ENCODE measurements at places on chromosomes 11 and 22.

DNA sequence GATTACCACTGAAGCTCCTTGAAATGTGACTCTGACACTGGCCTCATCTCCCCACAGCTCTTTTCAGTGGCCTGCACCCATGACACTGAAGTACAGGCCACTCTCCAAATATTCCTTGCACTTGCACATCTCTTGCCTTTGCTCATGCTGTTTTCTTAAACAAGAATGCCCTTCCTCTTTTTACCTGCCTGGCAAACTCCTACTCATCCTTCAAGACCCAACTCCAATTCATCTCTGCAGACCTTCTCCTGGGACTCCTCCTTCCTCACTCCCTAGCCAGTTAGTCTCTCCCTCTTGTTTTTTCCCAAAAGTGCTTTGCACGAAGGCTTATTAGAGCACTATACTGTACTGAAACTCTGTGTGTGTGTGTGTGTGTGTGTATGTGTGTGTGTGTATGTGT is 2.6 kb downstream of the KCNE3 start:
- no peaks in the 10 kb centered on the region for H3K27me3 ChIP-seq
- no peak overlapping the region for H3K4me3 ChIP-seq
- no peak for DNase-seq
- no peaks in the 10 kb centered on the region for H3K4me1 ChIP-seq

DNA sequence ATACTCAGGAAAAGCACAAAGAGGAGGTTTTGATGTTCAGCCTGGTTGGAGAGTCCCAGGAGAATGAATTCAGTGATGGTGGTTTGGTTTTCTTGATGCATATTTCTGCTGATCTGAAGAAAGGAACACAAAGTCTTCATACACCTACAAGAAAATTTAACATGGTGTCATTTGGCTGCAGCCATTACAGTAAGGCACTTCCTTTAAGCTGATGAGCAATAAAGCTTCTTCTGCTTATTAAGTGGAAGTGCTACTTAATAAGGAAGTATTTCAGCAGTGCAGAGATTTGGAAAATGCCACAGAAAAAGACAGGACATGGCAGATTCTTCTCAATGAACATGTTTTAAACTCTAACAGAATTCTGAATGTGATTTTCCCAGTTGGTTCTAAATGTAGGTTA is at the start of gene OR1S2:
TSS of gene OR1S2 (minus strand) at position 101 of the 400 bp plus-strand sequence. CDS start at position 101, 0 bp downstream.
- H3K27ac ChIP-seq, result no peak within 1 kb of the TSS
- H3K27me3 ChIP-seq, result no peaks in the 10 kb centered on the region
- no peaks in the 10 kb centered on the region for H3K36me3 ChIP-seq
- no peak for DNase-seq
- H3K4me1 ChIP-seq, result no peaks in the 10 kb centered on the region

GRCh38 chr22:37310815-37311595 is 28.7 kb downstream of the CYTH4 start:
- H3K4me1 ChIP-seq, result no peaks in the 10 kb centered on the region
- no peak overlapping the region for H3K4me3 ChIP-seq
- no peak overlapping the region for H3K27ac ChIP-seq
- H3K27me3 ChIP-seq, result no peaks in the 10 kb centered on the region
- DNase-seq, result no peak
- H3K36me3 ChIP-seq, result no peaks in the 10 kb centered on the region

DNA sequence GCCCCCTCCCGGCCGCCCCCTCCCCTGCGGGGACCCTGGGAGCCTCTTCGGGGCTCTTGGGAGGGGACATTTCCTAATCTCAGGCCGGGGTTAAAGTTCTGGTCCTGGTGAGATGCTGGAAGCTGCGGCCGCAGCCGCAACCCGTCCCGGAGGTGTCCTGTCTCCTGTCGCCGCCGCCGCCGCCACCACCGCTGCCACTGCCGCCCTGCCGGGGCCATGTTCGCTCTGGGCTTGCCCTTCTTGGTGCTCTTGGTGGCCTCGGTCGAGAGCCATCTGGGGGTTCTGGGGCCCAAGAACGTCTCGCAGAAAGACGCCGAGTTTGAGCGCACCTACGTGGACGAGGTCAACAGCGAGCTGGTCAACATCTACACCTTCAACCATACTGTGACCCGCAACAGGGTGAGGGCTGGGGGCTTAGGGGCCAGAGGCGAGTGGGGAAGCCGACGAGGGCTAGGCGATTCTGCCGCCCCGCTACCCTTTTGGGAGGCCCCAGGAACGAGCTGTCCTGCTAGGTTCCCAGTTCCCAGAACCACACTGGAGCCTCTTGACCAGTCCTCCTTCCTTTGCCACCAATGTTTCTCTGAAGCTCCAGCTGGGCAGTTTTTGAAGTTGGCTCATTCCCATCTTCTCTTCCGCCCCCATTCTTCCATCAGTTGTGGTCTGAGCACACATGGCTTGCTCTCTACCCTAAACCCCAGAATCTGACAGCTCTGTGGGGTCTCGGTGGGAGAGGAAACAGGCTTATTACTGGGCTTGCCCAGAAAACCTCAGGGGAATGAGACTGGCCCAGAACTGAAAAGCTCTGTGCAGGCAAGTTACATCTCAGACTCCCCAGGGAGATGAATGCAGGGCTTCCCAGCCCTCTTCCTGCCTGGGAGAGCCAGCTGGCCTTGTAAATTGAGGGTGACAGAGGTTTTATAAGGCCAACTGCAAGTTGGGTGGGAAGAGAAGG is 781 bp downstream of the SIDT2 start:
- H3K27me3 ChIP-seq, result no peaks in the 10 kb centered on the region
- H3K4me1 ChIP-seq, result no peaks in the 10 kb centered on the region
- H3K4me3 ChIP-seq, result peak overlapping the region; percentile 93
- DNase-seq, result peak; percentile 58
- H3K27ac ChIP-seq, result peak overlapping the region; percentile 95
- H3K36me3 ChIP-seq, result no peaks in the 10 kb centered on the region

- no peak overlapping the region for H3K27ac ChIP-seq
- H3K4me1 ChIP-seq, result no peaks in the 10 kb centered on the region
- H3K4me3 ChIP-seq, result no peak overlapping the region
- no peaks in the 10 kb centered on the region for H3K36me3 ChIP-seq
Measured at GRCh38 chr22:43666457-43666856, 145.6 kb downstream of the EFCAB6 start.

DNA sequence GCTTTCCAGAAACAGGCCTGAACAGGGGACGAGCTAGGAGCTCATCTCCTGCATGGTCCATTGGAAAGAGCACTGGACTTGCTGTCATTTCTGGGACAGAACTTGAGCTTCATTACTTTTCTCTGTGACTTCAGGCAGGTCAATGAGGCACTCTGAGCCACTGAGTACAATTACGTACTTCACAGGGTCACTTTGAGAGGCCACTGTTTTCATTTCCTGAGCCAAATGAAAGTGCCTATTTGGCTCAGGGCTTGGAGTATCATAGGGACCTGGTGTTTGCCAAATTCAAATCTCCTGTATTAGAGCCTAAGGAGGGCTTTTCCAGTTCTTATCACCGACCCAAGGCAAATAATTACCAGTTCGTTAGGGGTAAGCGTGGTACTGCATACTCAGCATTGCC is 319.3 kb downstream of the CADM1 start:
- no peak overlapping the region for H3K4me3 ChIP-seq
- no peaks in the 10 kb centered on the region for H3K36me3 ChIP-seq
- no peak for DNase-seq
- H3K27me3 ChIP-seq, result no peaks in the 10 kb centered on the region
- no peak overlapping the region for H3K27ac ChIP-seq
- H3K4me1 ChIP-seq, result no peaks in the 10 kb centered on the region

DNA sequence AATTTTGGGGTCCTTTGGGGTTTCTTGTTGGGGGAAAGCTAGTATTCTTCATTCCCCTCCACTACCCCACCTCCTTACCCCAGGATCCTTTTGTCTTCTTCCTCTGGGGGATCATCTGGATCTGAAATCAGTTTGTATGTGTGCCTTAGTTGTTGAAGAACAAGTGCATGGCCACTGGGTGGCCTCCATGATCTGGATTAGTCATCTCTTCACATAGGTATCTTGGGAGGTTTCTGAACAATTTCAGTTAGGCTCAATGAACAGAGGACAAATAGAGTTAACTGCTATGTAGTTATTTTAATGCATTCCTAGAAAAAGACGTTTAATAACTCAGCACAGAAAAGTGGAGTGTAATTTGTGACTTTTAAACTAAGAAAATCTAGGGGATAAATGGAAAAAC is 7.1 kb upstream of the VWA5A start:
- no peak overlapping the region for H3K27ac ChIP-seq
- no peaks in the 10 kb centered on the region for H3K4me1 ChIP-seq
- no peak for DNase-seq
- H3K27me3 ChIP-seq, result no peaks in the 10 kb centered on the region
- H3K36me3 ChIP-seq, result no peaks in the 10 kb centered on the region

DNA sequence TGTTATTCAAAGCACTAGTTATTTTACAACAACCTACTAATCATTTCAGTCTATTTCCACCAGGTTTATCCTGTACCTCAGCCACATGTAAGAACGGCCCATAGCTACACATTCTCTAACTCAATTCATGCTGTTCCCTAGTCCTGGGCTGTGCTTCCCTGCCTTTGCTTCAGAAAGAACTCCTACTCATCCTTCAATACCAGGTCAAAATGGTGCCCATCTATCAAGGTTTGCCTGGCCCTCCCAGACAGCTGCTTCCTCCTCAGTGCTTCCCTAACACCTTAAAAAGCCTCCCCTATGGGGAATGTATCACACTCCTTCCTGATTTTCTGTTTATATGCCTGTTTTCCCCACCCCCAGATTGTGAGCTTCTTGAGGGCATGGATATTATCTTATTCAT is 400.7 kb downstream of the MN1 start:
- no peak overlapping the region for H3K4me3 ChIP-seq
- no peaks in the 10 kb centered on the region for H3K4me1 ChIP-seq
- no peaks in the 10 kb centered on the region for H3K27me3 ChIP-seq
- H3K27ac ChIP-seq, result no peak overlapping the region
- no peaks in the 10 kb centered on the region for H3K36me3 ChIP-seq

DNA sequence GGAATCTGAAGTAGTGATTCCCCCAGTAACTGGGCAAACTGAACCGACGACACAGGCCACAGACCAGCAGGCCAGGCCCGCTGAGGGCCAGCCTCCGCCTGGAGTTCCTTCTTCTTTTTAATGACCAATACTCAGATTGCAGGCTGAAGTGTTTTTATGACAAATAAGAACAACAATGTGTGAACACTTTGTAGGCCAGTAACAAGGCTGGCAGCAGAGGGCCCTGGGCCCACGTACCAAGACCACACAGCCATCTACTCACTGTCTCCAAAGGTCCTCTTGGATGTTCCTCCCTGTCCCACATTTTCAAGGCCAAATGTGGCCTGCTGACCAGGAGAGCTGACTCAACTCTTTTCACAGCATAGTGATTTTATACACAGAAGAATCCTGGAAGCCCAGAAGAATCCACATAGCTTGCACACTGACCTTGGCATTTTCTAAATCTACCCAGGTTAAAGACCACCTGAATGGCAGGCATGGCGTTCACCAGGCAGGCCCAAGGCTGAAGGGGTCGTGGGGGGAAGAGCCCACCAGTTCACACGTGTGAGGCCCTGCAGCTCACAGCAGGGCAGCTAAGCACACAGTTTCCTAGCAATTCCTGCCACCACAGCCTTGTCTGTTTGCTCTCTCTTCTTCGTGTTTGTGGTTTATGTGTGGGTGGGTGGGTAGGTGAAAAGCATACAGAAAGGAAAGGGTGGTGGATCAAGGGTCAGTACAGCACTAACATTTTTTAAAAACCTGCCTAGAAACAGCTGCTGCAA is 13.3 kb downstream of the SMCO4 start:
- H3K27me3 ChIP-seq, result no peaks in the 10 kb centered on the region
- peaks cover 18% of the 10 kb centered on the region for H3K4me1 ChIP-seq
- no peak overlapping the region for H3K4me3 ChIP-seq
- H3K36me3 ChIP-seq, result no peaks in the 10 kb centered on the region
- no peak for DNase-seq
- peak overlapping the region; percentile 55 for H3K27ac ChIP-seq

DNA sequence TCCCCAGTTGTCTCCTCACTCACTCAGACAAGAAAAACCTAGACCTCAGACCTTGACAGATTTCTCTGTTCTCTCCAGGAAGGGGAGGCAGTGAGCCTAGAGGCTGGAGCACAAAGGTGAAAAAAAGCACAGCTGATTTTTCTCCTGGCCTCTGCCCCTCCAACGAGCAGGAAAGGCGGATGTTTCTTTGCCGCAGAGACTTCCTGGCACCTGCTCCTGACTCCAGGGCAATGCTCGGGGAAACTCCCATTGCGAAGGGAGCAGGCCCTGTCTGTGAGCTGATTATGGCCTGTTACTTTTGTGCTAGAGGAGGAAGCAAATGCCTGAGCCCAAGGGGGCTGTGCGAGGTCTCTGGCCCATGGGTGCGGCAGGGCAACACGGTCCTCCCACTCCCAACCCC is 25.4 kb downstream of the MS4A10 start:
- no peaks in the 10 kb centered on the region for H3K27me3 ChIP-seq
- no peaks in the 10 kb centered on the region for H3K4me1 ChIP-seq
- no peak overlapping the region for H3K27ac ChIP-seq
- peak; percentile 55 for DNase-seq
- no peak overlapping the region for H3K4me3 ChIP-seq

- no peak for DNase-seq
- H3K4me1 ChIP-seq, result no peaks in the 10 kb centered on the region
- no peaks in the 10 kb centered on the region for H3K36me3 ChIP-seq
- H3K27me3 ChIP-seq, result no peaks in the 10 kb centered on the region
Measured at GRCh38 chr11:19660076-19660475, 52.6 kb upstream of the NAV2 start.
